Activated CD8-positive, alpha-beta memory T cell treated with anti-CD3 and anti-CD28 coated beads for 1 hour (primary cell): ENCODE measurements at places on chromosomes 2 and 18.

DNA sequence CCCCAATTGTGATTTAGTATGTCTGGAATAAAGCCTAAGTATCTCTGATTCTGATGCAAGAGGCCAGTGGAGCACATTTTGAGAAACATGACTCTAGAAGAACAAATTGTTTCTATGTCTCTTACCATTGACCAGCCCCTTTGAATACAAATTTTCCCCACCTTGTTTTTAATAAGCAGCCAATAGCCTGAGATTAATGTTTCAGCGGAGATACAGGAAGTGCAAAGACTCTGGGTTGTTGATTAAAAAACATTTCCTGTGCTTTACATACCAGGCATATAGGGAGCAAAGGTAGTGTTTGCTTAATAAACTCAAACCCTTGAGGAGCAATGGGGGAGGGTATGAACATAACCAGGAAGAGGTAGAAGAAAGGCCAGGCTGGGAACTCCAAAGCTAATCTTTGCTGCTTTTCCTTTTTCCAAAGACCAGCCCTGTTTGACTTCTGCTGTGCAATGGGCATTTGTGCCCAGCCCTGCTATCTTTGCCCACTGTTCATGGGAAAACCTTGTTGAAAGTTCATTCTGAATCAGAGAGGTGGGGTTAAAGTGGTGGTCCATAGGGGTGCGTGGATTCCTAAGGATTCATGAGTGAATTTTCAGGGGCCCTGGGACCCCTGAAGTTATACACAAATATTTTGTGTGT is 29.3 kb downstream of the UPP2 start:
- DNase-seq = no peak

DNA sequence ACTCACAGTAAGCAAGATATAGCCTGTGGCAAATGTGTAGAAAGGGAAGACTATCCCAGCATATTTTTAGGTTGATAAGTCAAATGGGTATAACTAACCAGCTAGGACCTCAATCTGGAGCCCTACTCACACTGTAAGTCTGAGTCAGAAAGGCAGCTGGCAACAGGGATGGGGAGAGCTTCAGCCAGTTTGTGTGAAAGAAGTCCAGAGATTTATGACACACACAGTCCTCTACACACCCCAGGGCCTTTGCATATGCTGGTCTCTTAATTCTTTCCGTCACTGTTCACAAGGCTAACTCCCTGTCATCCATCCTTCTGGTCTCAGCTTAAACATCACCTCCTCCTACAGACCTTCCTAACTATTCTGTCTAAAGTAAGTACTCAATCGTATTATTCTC is 5.9 kb upstream of the TCF4 start:
- no peak for DNase-seq

DNA sequence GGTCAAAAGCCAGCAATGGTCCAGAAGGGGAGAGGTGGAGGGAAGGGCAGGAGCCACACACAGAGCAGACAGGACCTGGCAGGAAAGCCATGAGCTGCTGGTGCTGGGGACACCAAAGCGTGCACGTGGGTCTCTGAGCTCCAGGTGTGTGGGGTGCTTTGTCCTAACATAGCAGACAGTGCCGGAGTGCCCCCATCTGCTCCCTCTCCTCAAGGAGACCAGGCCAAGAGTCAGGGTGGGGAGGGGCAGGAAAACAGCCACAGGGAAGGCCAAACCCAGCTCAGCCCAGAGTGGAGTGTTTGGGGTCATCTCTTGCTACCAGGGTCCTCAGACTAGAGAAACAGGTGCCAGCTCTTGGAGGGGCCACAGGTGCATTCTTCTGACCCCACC is 4.2 kb upstream of the GPC1 start:
- DNase-seq = no peak

- no peak for DNase-seq
Measured at GRCh38 chr18:69885355-69885754, 62.3 kb downstream of the CD226 start.

DNA sequence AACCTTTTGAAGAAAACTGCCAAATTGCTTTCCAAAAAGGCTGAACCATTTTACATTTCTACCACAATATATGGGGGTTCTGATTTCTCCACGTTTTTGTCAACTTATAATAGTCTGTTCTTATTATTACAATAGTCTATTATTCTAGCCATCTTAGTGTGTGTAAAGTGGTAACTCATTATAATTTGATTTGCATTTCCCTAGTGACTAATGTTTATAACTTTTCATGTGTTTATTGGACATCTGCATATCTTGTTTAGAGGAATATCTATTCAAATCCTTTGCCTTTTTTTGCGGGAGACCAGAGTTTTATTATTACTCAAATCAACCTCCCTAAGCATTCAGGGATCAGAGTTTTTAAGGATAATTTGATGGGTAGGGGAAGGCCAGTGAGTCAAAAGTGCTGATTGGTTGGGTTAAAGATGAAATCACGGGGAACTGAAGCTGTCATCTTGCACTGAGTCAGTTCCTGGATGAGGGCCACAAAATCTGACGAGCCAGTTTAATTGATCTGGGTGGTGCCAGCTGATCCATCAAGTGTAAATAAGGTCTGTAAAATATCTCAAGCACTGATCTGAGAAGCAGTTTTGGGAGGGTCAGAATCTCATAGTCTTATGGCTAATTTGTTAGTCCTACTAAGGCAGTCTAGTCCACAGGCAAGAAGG is 303.4 kb upstream of the NCKAP5 start:
- DNase-seq = no peak

DNA sequence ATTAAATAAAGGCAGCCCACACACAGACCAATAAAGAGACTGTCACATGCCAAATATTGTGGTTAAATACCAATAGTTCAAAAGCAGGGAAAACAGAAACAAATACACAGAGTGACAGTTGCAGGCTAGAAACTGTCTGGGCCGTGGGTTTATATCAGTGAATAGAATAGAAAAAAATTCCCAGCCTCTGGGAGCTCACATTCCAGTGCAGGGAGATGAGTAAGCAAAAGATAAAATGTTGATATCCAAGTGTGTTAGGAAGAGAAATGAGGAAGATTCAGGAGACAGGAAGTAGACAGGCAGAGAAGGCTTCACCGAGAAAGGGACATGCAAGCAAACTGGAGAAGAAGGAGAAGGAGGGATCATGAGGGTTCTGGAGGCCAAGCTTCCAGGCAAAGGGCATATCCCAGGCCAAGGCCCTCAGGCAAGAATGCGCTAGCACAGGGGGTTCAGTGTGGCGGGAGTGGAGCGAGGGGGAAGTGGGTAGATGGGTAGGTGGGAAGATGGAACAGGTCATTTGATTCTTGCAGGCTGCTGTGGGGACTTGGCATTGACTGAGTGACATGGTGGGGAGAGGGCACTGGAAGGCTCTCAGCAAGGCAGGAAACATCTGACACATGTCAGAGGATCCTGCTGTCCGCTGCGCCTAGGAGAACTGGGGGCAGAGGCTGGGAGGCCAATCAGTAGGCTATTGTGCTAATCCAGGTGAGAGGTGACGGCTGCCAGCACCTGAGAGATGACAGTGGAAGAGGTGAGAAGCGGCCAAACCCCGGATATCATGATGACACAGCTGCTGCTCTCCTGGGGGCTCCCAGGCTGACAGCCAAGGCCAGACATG is 89.2 kb downstream of the ZBTB7C start:
- DNase-seq = no peak

DNA sequence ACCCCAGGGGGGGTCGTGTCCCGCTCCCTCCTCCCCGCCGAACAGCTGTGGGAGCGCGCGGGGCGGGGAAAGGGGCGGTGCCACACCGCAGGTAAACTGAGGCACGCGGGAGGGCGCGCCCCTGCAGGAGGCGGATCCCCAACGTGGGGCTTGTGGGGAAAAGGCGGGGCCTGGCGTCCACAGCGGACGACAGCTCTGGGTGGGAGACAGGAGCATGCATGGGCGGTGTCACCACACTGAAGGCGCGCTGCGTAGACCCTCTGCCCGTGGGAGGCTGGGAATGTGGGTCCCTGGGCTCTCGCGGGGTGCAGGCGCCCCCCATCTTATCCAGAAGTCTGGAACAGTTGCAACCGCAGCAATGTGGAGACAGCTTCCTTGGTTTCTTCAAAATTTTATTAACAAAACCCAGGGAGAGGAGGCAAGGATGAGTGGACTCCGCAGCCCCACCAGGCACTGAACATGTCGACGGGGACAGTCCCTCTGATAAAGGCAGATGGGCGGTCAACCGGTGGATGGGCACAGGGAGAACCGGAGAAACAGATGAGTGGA is 723 bp upstream of the MBD1 start:
- DNase-seq = no peak

DNA sequence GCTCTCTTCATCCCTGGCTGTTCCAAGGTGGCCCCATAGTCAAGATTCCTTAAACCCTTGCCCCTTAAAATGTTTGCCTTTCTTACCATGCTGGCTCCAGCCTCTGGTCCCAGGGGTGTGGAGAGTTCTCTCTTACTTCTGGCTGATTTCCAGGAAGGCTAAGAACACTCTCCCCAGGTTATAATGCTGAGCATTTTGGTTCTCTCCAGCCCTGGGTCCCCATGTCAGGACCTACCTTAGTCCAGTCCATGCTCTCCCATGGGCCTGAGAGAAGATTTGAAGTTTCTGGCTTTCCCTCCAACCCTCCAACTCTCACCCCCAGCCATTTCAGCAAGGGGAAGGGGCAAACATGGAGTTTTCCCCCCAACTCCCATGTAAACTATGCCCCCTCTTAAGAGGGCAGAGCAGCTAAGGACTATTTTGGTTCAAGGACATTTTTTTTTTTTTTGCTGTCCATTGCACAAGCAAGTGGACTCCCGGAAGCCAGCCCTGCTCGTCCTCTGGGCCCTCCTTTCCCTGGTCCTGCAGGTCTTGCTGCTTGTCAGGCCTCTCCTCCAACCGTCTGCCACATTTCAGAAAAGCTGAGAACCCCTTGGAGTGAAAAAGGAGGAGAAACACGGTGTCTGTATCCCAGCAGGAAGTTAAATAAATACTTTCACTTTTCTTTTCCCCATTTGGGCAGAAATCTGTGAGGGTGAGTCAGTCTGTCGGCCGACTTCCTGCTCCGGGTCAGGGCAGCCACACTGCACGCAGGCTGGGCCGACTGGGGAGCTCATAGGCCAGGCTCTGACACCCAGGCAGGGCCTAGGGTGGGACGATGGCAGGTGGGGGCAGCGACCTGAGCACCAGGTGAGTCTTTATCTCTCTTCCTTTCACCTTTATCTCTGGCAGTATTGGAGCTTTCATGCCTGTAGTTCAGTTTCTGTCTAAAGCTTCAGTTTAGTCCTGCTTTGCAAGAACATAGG is at the start of gene SP140L:
SP140L (plus strand) TSS at position 741 of the 965 bp plus-strand sequence; CDS start at position 818, 77 bp downstream.
- peak; percentile 58 for DNase-seq

DNA sequence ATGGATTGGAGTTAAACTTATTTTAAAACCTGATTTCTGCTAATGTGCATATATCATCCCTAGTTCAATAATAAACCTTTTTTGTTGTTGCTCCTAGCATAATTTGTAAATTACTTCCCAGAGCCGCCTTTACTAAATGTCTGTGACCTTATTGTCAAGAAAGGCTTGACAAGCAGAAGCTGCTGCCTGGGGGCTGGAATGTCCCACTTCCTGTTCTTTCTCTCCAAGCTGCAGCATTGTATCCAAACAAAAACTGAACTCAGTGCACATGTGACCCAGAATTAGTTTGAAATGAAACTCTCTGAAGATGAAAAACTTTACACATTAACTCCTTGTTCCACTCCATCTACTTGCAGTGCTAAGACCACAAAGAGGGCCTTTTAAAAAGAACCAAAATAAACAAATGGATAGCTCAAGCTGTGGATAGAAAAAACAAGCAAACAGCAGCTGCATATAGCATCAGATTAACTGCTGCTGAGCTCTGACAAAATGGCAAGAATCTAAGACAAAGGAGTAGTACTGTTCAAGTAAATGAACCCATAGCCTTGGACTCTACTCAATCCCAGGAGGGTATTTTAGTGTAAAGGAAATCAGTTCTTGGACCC is 99.8 kb upstream of the NEUROD1 start:
- DNase-seq = no peak

- no peak for DNase-seq
Measured at GRCh38 chr2:101179982-101180381, 28.8 kb upstream of the TBC1D8 start.

DNA sequence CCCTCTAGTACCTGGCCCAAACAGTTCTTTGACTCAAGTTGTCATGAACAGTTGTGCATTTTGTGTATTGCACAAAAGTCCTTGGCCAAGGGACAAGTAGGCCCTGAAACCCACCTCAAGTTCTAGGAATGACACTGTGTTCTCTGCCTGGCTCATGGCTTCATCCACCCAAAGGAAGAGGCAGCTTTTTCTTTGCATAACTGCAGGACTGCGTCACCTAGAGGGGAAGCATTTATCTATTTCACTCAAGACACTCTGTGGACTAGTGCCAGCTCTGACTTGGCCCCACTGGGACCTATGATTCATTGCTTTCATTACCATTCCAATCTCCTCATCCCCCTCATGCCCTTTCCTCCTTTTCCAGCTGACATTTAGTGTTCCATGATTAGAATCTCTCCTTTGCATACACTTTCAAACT is 119.3 kb upstream of the SIX2 start:
- no peak for DNase-seq

DNA sequence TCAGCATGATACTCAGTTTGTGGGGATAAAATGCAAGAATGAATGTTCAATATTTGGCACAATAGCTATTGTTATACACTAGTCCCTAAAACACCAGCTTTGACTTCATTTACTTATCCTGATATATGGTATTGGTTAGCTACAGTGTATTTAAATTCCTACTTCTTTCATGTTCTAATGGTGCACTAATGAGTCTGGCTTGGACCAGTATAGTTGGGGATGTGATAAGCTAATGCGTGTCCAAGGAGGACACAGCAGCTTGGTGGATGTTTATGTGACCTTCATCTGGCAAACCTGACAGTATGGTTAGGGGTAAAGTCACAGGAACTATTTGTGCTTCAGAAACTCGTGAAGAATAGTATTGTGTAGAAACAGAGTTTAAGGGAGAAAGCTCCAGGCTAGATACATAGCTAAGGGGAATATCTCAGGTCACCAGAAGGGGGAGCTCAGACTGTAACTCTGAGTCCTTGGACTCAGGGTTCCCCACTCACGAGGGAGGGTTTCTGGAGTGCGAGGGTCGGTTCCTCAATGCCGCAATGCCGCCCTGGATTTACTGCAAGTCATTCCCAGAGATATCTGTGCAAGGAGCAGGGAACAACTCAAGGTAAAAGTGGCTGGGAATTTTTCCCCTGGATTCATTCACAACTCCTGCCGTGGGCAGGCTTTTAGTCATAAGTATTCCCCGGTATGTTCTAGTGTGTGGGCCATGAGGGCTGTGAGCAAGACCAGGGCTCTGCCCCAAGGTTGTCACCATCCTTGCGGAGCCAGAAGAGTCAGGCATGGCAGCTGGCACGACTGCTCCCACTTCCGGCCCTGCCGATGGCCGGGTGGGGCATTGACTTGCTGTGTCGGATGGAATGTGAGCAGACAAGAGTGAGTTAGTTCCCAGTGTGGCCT is 14.5 kb downstream of the IL1R2 start:
- no peak for DNase-seq

DNA sequence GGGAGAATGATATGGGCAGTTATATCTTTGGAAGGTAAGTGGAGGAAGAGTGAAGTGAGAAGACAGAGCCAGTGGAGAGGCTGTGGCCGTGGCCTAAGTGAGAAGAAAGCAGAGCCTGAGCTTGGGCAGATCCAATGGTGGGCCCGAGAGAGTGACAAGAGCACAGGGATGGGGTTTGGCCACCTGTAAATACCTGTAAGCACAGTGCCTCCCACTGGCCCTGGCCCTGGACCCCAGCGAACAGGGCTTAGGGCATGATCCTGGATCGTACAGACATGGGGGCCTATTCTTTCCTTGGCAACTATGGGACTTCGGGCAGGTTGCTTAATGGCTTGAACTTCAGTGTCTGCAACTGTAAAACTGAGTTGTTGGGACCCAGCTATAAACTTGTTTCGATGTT is 44.1 kb downstream of the MTCL1 start:
- DNase-seq = no peak
